CMK (cell line): ENCODE measurements at places on chromosomes 7 and 10.

DNA sequence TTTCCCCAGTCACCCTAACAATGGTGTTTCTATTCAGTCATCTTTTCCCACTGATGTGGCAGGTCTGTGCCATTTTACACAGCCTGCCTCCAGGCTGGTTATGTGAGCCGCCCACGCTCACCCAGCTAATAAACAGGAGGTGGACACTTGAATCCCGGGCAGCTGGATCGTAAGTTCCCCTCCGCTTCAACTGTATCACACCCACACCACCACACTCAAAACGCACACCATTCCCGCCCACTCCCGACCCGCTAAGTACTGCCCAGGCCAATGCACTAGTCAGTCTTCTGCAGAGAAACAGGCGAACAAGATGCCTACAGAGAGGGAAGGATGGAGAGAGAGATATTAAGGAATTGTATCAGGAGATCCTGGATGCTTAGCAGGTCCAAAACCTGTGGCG, 38.9 kb upstream of the PFKP start:
- DNase-seq = no peak

- peak; percentile 60 for DNase-seq
These were observed 6.6 kb upstream of the PDLIM1 start for GRCh38 chr10:95297402-95297801.

DNA sequence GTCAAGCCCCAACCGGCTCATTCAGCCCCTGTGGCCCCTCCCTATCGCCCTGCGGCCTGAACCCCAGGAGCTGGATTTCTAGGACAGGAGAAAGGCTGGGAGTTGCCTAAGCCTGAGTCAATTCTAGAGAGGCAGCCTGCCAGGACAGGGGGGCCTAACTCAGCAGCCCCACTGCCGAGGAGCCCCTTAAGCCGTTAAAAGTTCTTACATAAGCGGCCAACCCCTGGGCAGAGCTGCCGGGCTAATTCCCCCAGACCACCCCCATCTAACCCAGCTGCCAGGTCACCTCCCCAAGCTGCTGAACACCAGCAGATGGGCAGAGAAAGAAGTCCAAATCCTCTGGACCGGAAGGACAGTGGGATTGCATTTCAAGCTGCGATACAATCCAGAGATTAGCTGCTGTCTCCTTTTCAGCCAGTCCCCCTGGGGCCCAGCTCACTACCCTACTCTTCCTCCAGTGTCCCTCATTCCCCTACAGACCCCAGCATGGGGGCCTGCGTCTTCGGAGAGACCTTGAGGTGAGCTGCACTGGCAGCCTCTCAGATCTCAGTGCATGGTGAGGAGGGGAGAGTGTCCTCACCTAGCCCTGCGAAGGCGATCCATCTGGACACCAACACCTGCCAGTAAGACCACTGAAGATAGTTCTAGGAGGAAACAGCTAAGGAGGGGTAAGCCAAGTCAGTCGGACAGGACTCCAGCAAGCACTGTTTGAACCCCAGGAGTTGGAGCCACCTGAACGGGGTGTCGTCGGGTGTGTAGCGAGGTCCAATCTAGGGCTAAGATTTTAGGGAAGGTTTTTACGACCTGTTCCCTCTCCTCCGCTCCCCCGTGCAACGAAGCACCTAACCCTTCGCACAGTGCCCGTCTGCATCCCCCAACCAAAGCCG, 830 bp downstream of the IMPDH1 start:
- no peak for DNase-seq

DNA sequence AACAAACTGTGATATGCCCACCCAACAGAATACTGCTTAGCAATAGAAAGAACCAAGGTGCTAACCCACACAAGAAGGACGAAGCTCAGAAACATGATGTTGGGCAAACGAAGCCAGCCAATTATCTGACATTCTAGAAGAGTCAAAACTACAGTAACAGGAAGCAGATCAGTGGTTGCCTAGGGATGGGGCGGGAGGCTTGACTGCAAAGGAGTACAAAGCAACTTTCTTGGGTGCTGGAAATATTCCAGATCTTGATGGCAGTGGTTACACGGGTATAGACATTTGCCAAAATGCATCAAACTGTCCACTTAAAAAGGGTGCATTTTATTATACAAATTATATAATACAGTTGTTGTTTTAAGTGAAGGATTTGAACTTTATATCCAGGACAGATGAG, 41.1 kb upstream of the RET start:
- no peak for DNase-seq

DNA sequence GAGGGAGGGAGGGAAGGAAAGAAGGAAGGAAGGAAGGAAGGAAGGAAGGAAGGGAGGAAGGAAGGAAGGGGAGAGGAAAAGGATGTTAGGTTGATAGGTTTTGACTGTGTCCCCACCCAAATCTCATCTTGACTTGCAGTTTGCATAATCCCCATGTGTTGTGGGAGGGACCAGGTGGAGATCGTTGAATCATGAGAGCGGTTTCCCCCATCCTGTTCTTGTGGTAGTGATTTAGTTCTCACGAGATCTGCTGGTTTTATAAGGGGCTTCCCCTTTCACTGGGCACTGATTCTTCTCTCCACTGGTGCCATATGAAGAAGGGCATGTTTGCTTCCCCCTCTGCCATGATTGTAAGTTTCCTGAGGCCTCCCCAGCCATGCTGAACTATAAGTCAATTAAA, 15.1 kb upstream of the NUDCD3 start:
- no peak for DNase-seq

GRCh38 chr10:114482480-114483304, 78.4 kb upstream of the AFAP1L2 start:
- DNase-seq = no peak

- no peak for DNase-seq
These were observed 184.7 kb downstream of the EBF3 start for GRCh38 chr10:129779126-129780111.

- DNase-seq = no peak
These were observed 107.4 kb downstream of the ATXN7L1 start for GRCh38 chr7:105768898-105769507.

DNA sequence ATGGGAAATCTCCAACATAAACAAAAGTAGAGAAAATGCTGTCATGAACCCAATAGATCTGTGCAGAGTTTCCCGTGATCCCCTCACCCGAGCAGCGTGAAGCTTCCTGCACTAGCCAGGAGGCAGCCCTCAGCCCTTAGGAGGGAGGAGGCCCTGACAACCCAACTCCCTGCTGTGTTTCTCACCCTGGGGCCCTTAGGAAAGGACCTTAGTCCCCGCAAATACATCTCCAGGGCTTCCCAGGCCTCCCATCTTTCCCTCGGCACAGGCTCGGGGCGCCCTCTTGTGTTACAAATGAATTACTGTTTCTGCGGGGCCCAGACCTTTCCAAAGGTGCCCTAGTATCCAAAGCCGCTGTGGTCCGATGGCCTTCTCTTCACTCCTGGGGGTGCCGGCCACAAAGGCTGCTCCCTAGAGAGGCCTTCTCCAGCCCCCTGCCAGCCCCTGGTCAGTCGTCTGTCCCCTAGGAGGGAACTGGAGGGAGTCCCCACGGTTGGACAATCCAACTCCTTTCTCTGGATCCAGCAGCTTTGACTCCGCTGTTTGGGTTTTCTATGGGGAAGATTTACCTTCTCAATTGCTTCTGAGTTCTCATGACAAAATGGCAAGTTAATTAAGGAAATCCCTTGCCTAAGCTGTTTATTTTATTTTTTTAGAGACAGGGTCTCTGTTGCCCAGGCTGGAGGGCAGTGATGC, 49.9 kb upstream of the SH2B2 start:
- DNase-seq = no peak

- DNase-seq = no peak
These were observed 170.2 kb upstream of the GLI3 start for GRCh38 chr7:42407021-42407710.

DNA sequence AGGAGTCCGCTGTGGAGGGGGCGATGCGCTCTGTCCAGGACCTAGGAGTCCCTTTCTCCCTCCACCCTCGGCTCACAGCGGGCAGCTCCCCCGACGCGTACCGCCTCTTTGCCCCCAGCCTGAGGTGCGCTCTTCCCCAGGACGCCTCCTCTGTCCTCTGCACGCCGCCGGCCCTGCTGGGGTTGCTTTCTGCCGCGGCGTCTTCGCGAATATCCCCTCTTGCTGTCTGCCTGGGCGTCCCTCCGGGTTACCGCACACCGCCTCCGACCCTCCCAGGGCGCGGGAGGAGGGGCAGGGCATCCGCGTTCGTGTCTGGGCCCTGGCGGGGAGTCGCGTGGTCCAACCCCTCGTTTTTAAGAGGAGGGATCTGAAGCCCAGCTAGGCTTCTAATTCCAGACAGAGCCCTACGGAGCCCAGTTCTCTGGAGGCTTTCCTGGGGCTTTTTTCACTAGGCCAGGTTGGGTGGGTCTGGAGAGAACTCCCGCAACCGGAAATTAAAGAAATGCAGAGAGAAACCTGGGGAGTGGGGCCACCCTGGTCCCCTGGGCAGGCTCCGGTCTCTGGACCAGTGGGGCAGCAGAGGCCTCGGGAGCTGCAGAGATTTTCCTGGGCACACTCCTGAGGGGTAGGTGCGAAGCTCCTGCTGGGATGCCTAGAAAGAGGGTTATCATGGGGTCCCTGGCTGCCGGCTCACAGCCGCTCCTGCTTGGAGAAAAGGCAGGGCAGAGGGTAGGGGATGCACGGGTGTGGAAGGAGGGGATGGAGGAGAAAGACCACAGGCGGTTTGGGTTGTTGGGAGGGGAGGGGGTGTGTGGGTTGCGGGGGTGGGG, 166.9 kb downstream of the UBE2H start:
- DNase-seq = no peak

- DNase-seq = no peak
These were observed 41.2 kb downstream of the TNRC18 start for GRCh38 chr7:5382281-5382892.

GRCh38 chr10:88385601-88386203, 197.4 kb downstream of the RNLS start:
- no peak for DNase-seq

- no peak for DNase-seq
These were observed 2.5 kb downstream of the NXPH1 start for GRCh38 chr7:8435590-8436545.

DNA sequence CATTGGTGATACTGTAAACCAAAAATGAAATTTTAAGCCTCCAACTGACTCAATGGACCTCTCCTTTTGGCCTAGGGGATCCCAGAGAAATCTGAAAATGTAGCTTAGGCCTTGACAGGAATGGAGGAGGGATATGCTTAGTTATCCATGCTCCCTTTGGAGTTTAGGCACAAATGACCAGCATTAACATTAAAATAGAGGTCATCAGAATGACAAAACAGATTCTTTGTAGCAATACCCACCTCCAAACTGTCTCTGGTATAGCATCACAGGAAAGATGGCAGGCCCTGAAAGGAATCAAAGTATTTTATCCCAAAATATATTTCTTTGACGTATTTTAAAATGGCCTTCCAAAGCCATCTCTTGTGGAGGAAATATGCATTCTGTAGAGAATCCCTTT, 39.1 kb upstream of the LRRN3 start:
- DNase-seq = no peak

DNA sequence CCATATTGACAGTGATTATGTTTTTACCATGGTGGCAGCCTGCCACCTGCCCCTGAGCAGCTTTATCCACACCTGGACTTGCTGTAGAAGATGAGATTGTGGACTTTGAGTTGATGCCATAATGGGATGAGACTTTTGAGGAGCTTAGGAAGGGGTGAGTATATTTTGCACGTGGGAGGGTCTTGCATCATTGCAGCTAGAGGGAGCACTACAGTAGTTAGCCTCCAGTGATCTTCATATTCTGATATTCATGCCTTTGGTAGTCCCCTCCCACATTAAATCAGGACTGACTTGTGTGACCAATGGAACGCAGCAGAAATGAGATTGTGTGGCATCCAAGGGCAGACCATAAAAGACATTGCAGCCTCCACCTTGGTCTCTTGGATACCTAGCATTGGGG, 18.2 kb upstream of the COL13A1 start:
- no peak for DNase-seq

- no peak for DNase-seq
These were observed 60.9 kb downstream of the GRB10 start for GRCh38 chr7:50721661-50722259.

GRCh38 chr7:30771880-30772425, 736 bp downstream of the MINDY4 start:
- no peak for DNase-seq

GRCh38 chr7:26090927-26091519, 61.0 kb upstream of the NFE2L3 start:
- DNase-seq = no peak
